ENCODE measurements at places on chromosomes 16 and 17. TPM values are rescaled to one million over a fixed set of nuclear protein-coding genes. Genes with fewer than 3 reads are reported as not detected.

The RNF43 gene
- polyA plus RNA-seq = 0.09 TPM

DNA sequence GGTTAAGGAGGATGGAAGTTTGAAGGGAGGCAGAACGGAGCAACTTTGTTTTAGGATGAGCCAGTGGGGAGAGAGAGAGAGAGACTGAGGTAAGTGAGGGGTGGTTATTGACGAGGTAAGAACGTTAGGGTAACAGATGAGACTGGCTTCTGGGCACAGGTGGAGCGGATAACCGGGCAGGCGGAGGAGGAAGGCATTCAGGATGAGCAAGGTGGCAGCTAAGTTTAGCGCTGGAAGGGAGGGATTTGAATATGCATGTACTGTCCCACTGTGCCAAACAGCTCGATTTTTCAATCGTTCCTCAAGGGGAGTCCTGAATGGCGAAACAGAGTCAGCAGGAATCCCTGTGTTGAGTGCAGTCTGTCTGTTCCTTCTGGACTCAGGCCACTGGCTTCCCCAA is 35.8 kb downstream of the CACNG3 start:
- no peak for DNase-seq

DNA sequence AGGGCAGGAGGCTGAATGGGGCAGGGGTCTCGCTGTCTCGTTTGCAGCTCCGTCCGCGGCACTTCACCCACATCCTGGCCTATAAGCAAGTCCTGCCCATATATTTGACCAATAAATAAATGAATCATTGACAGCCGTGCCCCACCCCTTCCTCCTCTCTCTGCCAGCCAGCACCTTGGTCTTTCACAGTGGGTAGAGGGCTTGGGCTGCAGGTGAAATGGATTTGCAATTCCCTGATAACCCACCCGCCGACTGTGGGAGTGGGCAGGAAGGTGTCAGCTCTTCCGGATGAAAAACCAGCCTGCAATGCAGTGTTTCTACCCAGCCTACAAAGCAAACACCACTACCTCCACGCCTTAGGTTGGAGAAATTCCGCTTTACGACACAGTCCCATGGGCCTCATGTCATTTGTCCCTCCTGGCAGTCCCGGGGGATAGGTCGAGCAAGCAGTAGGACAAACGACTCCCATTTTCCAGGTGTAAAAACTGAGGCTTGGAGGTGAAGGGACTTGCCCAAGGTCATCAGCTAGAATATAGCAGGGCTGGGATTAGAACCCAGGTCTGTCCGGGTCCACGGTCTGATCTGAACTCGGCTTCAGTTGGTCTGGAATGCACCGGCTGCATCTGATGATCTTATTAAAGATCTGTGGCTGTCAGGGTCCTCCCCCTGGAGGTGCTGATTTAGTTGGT is 79.0 kb downstream of the ABCC1 start:
- DNase-seq = no peak

The SLC13A5 gene
- polyA plus RNA-seq = 0.05 TPM

Measured in forelimb muscle (tissue), 1 donor.